Left ventricle myocardium superior (tissue), 1 donor: ENCODE measurements at places on chromosomes 4 and X.

- no peak for DNase-seq
Observed at GRCh38 chr4:7721984-7722551, 217.6 kb downstream of the AFAP1 start.

DNA sequence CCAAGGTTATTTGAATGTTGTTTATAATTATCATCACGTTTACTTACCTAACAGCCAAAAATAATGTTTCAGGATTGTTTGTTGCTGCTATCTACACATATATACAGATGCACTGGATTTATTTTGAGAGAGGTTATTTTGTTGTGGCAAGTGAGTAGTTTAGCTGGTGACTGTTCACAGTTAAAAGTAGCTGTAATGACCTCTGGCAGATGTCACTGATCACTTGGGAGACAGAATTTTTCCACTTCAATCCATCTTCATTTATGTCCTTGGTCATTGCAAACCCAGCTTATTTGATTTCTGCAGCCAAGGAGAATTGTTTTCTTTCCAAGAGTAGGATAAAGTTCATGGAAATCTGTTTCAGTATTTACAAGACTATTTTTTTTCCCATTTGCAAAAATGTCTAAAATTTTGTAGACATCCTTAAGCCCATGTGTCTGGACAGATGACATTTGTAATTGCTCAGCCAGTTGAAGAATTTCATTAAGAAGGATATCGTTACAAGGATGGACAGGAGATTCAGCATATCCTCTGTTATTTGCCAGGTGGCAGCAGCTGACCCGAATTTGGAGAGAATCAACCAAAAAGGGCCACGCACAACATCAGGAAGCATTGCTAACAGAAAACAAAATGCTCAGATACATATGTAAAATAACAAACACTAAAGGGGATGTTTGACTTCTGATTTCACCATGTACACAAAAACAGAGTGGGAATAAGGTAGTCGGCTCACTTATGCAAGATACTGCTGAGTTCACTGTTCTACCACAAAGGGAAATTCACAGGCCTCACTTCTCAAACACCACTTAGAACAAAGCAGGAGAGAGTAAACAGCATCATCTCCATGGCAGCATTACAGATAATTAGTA lies 64.5 kb downstream of the GPRIN3 start:
- no peak for DNase-seq

- peak; percentile 61 for DNase-seq
Observed at GRCh38 chr4:972651-973424, 531 bp downstream of the DGKQ start.

DNA sequence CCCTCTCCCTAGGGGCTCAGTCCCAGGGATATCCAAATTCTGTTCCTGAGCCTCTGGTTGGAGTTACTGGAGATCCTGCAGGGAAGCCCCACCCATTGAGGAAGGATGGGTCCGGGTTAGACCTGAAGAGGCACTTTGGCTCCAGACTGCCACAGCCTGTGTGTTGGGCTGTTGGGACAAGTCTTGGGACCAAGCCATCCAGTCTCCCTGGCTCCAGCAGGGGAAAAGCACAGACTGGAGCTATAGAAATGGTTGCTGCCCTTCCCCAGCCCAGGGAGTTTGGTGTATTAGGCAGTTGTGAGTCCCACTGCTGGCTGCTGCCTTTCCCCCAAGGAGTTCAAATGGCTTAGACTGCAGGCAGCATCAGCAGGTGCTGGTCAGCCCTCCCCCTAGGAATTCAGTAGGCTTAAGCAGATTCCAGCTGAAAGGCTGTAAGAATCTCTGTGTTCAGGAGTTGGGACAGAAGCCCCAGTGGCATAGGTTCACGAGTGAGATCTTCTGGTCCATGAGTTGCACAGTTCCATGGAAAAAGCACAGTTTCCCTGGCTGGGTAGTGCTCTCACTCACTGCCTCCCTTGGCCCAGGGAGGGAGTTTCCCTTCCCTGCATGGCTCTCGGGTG lies 344.0 kb upstream of the EPHA5 start:
- DNase-seq, result no peak

DNA sequence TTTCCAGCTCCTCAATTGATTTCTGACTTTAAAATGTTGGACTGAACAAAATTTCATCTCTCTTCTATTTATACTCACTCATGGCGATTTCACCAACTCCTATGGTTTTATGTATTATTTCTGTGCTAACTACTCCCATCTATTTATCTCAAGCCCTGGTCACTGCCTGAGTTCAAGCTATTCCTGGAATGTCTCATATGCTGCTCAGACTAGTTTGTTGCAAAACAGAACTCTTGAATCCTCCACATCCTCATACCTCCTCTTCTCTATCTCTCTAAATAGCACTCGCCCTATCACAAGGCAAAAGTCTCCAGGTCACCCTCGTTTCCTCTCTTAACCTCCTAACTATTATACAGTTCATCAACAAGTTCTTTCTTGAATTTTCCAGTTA lies 19.0 kb upstream of the DDX60 start:
- no peak for DNase-seq
